ENCODE measurements at places on chromosomes 11 and 22.

DNA sequence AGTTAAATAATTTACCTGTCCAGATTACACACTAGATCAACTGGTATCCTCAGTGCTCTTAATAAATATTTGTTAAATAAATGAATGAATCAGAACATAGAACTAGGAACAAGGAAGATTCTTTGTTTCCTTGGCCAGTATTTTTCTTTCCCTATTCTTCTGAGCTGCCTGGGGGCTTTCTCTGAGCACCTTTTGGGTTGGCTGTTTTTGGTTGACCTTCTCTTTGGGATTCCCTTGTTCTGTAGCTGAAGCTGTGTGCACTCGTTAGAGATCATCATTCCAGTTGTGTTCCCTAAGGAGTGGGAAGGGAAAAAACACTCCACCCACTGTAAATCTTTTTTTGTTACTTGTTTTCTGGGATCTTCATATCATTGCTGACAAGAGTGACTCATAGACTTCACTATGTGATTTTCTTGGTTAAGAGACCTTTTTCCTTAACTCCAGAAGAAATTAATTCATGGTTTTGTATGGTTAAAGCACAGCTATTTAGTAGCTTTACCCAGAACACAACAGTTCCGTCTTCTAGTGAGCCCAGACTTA lies 84.3 kb downstream of the STIM1 start:
- no peak for DNase-seq

GRCh38 chr11:73257342-73258103 lies 14.6 kb upstream of the P2RY6 start:
- DNase-seq, result no peak

- DNase-seq, result no peak
These were observed 623 bp downstream of the NDUFS8 start for GRCh38 chr11:68031144-68031464.

- peak; percentile 69 for DNase-seq
These were observed 1.2 kb upstream of the TMEM45B start for GRCh38 chr11:129814244-129815014.

GRCh38 chr11:110337570-110338193 lies 41.3 kb upstream of the RDX start:
- no peak for DNase-seq

GRCh38 chr22:45426387-45426786 lies 12.9 kb downstream of the RIBC2 start:
- DNase-seq, result no peak

- DNase-seq, result peak; percentile 90
These were observed at the start of gene ATF4 for GRCh38 chr22:39520226-39521105. Gene ATF4 (plus strand): TSS chr22:39520562. CDS start chr22:39521446, 884 bp downstream.

GRCh38 chr11:2574043-2574552 lies 125.7 kb downstream of the KCNQ1OT1 start:
- DNase-seq, result no peak

DNA sequence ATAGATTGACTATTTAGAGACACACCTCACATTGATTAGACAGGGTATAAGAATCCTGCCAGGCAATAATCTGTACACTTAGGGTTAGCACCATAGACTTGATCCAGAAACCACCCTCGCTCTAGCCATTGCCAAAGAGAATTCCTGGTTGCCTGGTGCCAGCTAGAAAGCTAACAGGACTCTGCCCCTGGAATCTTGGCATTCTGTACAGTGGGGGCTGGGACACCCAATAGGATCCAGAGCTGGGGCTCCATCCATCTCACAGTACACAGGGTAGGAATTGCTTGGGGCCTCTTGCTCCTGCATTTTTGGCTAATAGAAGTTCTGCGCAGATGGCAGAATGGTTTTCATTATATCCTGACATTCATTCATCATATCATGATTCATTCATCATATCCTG lies 3.0 kb upstream of the APLNR start:
- no peak for DNase-seq

GRCh38 chr11:93655047-93655446 lies 6.4 kb upstream of the CEP295 start:
- DNase-seq, result no peak

DNA sequence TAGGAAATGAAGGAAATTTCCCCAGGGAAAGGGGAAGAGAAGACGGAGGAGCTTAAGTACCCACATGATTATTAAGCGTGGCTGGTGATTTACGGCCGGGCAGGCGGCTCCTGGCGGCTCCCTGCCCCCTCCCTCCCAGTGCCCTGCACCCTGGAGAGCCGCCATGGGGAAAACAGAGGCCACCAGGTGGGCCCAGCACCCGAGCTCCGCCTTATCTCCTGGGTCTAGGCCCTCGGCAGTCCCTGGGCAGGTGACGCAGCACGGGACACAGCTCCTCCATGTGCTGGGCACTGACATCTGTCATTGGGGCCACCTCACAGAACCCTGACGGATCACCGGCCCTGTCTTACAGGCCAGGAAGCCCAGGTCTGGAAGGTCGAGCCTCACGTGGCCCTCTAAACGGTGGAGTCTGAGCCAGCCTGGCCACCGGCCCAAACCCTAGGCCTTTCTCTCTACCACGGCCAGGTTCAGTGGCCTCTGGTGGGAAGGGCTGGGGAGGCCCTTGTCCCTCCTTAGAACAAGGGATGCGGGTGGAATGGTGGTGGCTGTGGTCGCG lies 60.2 kb upstream of the PPARA start:
- DNase-seq, result no peak

DNA sequence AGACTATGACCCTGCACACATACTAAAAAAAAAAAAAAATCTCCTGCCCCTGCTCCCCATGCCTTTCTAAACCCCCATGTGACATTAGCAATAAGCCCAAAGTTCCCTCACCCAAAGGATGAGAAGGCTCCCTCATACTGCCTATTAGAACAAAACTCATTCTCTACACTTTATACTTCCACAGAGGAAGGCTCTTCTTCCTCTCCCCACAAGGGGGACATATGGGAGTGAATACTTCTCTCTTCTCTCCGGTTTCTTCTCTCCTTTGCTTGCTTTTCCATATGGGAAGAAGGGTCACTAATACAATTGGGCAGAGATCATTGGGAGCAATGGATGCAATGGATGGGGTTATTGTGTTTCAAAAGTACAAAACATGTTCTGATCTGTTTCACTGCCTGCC lies 3.3 kb downstream of the OR52L1 start:
- no peak for DNase-seq
